ENCODE measurements at places on chromosomes 16 and 17.

DNA sequence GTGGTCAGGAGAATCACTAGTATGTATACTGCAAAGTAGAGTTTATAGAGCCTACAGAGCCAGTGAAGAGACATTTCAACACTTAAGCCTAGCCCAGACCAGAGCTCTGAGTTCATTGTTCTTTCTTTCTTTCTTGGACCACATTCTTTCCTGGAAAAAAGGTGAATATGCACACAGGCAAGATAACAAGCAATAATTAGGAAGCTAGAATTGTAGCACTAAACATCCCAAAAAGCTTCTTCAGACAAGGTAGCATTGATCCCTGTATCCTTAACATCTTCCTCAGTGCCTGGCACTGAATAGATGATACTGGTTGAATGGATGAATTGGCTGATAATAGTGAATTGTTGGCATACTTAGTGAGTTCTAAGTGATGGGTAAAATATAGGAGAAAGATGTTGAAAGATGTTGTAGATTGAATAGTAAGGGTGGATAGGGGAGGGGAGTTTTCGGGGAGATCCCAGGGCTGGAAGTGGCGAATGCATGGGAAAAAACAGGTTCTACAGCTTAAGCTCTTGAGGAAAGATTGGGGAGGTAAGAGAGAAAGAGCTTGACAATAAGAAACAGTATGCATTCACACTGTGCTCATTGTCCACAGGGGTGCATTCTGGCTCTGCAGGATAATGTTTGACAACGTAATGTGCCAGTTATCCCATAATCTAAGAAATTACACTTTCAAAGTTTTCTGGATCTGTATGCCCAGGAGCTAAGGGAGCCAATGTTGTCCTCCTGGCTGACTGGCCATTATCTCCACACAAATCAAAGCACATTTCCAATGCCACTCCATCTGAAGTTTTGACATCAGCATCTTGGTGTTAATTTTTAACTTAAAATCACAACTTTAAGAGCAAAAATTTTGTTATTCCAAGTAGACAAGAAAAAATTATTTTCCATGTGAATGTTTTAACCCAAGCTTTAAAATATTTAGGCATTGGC is 35.6 kb downstream of the TUBD1 start:
- no peak for DNase-seq

DNA sequence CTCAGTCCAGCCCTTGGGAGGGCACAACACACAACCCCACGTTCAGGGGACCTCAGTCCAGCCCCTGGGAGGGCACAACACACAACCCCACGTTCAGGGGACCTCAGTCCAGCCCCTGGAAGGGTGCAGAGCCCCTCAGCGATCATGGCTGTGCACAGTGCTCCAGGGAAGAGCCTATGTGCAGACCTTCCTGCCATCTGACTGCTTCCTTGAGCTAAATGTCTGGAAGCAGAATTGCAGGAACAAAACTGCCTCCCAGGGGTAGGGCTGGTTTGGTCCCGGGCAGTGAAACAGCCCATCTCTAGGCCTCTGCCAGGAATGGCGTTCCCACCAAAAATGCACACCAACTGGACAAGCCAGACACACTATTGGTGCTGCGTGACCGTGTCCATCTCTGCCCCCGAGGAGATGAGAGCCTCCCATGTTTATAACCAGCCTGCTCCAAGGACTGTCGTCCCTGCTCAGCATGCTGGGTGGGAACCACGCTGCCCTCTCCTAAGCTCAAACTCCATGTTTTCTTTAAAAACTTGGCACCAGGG is 44.0 kb downstream of the ZNF276 start:
- no peak for DNase-seq

DNA sequence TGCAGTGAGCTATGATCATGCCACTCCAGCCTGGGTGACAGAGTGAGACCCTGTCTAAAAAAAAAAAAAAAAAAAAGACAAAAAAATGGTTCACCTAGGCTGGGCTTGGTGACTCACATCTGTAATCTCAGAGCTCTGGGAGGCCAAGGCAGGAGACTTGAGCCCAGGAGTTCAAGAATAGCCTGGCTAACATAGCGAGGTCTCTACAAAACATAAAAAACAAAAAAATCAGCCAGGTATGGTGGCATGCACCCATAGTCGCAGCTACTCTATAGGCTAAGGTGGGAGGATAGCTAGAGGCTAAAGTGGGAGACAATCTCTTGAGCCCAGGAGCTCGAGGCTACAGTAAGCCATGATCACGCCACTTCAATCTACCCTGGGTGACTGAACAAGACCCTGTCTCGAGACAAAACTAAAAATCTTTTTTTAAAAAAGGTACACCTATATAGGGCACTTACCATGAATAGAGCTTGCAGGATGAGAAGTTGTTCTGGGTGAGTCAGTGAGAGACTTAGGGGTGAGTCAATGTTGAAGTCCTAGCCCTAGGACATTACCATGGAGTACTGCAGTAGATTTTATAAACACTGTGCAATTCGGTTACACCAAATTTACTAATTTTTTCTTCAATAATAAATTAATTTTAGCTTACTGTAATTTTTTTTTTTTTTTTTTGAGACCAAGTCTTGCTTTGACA is 19.0 kb downstream of the USP32 start:
- no peak for DNase-seq

GRCh38 chr17:19978805-19979211 is 1.2 kb upstream of the AKAP10 start:
- no peak for DNase-seq

GRCh38 chr17:64632194-64632593 is 29.9 kb downstream of the SMURF2 start:
- no peak for DNase-seq

GRCh38 chr17:38673707-38674013 is 1.1 kb downstream of the EPOP start:
- no peak for DNase-seq

DNA sequence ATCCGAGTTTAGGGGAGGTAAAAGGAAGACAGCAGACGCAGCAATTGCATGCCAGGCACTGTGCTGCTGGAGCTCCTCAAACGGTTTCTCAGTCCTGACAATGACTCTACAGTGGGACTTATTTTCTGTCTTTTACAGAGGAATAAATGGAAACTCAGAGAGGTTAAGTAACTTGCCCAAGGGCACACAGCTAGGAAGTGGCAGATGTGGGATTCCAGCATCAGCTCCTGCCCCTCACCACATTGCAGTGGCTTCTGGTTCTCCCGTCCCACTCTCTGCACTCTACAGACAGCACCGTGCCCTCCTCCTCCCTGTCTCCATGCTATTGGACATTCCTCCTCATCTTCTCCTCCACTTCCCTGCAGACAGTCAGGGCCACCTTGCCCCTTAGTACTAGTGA is 74.2 kb upstream of the KSR1 start:
- no peak for DNase-seq

GRCh38 chr17:61568219-61569072 is 22.6 kb downstream of the NACA2 start:
- no peak for DNase-seq

DNA sequence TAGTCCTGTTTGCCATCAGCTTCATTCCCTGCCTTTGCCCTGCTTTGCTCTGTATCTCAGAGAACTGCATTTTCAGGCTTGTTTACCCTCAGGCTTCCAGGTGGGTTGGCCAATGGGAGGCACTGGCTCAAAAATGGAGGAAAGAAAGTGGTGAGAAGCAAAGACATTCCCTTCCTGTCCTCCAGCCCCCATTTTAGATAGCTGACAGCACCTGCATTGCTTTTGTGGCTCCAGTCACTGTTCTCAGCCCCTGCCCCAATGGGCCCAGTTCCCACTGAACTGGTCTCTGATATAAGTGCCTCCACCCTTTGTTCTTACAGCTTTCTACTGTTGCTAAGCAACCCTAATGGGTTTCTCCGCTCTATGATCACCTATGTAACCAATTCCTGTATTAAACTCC is 19.4 kb upstream of the SDK2 start:
- DNase-seq, result no peak

GRCh38 chr16:65201511-65201910 is 79.6 kb upstream of the CDH11 start:
- DNase-seq, result no peak

DNA sequence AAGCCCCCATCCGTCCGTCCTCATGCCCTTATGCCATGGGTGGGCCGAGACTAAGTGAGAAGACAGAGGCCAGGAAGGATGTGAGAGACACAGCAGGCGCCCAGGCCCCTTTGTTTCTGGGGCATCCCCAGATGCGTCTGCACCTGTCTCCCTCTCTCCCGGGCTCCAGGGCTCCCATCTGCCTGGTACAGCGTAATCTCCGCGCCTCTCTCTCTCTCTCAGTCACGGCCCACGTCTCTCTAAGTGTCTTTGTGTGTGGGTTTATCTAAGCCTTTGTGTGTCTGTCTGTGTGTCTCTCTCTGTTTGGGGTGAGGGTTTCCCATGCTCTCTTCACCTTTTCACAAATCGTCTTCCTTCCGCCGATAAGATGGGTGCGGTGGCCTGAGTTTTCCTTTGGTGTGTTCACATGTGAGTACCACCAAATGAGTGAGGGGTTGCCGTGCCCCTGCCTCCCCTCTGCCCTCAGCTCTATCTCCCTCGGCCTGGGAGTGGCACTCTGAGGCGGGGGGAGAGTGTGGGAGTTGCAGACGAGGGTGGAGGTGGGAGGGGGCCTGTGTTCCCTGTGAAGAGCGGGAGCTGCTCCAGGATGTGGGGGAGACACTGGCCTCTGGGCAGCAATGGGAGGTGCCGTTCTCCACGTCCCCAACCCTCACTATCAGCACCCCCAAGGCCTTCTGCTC is 25.8 kb upstream of the ABCC3 start:
- DNase-seq, result no peak

DNA sequence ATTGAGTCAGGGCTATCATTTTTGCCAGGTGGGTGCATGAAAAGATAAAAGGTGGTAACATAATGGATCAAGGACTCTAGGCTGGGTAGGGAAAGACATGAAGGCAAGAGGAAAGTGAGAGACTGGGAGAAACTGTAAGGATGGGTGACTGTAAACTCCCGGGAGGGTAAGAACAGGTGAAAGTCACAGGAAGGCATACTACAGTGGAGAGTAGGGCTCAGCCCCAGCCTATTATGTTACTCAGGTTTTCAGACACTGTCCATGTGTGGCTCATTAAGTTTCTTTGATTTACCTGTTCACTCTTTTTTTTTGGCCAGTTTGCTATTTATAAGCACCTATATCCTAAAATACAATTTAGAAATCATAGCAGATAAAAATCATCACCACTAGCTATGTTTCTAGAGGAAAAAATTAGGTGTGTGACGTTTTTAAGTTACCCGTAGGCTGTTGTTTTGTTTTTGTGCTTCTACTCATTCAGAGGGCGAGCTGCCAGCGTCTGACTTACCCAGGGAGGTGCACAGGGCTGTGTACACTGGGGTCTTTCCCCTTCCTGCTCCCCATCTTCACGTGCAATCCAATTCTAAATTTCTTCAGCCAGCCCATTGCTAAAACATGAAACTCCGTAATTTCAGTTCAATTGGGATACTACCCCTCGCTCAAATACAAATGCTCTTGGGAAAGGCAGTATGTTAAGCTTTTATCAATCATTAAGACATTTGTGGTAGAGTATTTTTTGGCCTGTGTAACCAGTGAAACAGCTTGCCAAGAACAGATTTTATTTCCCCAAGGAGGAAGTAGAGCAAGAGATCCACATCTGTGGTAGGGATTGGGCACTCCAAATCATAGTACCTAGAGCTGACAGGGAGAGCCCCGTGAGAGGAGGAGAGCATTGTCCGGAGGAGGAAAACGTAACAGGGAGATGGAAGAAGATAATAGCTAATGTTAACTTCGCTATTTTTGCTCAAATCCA is 21.7 kb upstream of the VWA3A start:
- no peak for DNase-seq

DNA sequence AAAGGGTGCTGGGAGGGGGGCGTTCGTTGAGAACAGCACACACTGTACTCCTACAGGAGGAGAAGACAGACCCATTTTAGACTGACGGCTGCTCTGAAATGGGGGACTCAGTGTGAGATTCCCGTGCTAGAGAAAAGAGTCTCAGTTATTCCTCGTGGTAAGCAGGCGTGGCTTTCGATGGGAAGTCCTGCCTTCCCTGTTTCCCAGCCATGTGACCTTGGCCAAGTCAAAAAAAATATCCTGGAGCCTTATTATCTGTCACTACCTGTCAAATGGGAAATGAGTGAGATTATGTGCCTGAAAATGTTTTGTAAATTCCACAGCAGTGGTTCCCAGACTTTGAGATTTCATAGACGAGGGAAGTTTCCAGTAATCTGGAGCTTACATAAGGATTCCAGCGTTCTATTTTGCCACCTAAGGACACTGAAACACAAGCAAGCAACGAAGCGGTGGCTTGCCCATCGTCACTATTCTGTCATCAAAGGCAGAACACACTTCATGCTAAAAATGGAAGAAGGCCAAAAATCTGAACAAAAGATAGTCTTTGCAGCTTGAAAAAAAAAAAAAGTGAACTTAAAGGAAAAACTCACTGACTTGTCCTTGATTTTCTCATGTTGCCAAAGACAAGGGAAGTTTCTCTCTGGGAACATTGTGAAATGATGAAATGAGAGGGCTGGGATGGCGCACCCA is 253.4 kb upstream of the RPL38 start:
- no peak for DNase-seq

- no peak for DNase-seq
Observed at GRCh38 chr16:12565423-12565822, 238.3 kb downstream of the CPPED1 start.

- no peak for DNase-seq
Observed at GRCh38 chr16:30401768-30402425, 5.5 kb upstream of the ZNF771 start.

DNA sequence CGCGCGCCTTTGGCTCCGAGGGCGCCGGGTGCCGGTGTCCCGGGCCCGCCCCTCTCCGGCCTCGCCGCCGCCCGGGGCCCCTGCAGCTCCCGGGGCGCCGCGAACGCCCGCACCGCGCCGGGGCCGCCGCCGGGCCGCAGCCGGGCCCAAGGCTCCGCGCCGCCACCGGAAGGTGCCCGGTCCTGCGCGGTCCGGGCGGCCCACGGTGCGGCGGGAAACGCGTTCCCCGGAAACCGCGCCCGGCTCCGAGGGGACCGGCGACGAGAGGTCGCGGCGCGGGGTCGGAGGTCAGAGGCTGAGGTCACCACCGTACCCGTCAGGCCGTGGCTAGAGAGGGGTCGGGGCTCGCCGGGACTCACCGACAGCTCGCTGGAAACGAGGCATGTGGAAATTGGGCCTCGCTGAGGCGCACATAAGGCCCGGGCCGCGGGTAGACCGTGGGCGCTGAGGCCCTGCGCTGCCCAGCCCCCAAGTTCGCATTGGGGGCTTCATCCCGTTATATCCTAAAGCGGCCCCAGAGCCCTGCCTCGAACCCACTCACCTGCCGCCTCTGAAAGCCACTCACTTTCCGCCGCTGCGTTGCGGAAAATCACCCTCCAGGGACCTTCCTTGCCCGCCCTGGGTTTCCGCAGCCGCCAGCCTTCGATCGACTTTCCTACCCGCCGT is at the start of gene DUS1L:
DUS1L (minus strand) TSS at position 167 of the 666 bp plus-strand sequence. CDS start 745 bp downstream, outside the sequence.
- DNase-seq, result peak; percentile 69

GRCh38 chr17:42493319-42493718 is 34.6 kb downstream of the ATP6V0A1 start:
- no peak for DNase-seq

- DNase-seq, result peak; percentile 31
Observed at GRCh38 chr16:30010844-30011713, at the start of gene DOC2A. DOC2A (minus strand) TSS chr16:30011027; CDS start chr16:30010222, 805 bp downstream.

GRCh38 chr16:26963109-26963508 is 103.6 kb upstream of the C16orf82 start:
- DNase-seq, result peak; percentile 3
